ENCODE measurements at places on chromosomes 3 and 15.
A peak's percentile ranks its signal among the peaks of the same experiment; 100 is the strongest.

- DNase-seq, result no peak
Measured at GRCh38 chr15:56366211-56366610, 985 bp downstream of the TEX9 start.

- no peak for DNase-seq
Measured at GRCh38 chr3:16304061-16305010, 39.3 kb downstream of the OXNAD1 start.

DNA sequence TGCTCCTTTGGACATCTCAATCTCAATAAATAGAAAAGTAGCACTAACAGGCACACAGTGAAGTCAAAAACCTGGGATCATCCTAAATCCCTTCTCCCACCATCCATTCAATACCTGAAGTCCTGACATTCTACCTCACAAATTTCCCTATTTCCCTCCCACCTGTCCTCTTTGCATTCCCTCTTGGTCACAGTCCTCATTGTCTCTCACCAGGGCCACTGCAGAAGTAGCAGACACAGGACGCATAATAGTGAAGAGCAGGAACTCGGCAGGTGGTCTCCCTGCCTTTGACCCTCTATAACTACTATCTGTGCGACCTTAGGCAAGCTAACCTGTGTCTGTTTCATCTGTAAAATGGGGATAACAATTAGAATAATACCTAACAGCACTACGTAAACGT, 2.3 kb downstream of the THOC7 start:
- DNase-seq, result no peak

- no peak for DNase-seq
Measured at GRCh38 chr3:36648241-36649034, 115.9 kb downstream of the DCLK3 start.

- DNase-seq, result no peak
Measured at GRCh38 chr15:90816401-90817116, 51.8 kb upstream of the FURIN start.

DNA sequence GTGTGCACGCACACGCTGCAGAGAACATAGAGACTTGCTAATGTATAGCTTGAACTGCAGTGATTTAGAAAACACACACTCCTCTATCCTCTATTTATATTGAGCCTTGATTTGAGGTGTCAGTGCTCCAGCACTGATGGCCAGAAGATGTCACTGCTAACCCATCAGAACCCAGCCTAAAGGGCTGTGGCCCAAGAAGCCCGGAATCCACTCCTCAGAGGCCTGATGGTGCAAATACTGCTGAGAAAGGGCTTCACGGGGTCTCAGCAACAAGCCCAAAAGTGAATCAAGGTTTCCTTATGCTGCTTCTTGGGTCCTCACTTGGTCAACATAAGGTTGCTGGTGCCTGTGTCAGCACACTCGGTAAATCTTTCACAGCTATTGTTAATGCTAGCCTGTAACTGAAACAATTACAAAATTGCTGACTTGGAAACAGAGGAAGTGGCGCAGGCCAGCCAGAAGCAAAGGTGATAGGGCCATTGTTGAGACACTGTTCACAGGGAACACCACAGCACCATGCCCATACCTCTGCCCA, 60.3 kb downstream of the HEG1 start:
- peak; percentile 55 for DNase-seq

- DNase-seq, result no peak
Measured at GRCh38 chr3:171649267-171649666, 161.0 kb downstream of the PLD1 start.

DNA sequence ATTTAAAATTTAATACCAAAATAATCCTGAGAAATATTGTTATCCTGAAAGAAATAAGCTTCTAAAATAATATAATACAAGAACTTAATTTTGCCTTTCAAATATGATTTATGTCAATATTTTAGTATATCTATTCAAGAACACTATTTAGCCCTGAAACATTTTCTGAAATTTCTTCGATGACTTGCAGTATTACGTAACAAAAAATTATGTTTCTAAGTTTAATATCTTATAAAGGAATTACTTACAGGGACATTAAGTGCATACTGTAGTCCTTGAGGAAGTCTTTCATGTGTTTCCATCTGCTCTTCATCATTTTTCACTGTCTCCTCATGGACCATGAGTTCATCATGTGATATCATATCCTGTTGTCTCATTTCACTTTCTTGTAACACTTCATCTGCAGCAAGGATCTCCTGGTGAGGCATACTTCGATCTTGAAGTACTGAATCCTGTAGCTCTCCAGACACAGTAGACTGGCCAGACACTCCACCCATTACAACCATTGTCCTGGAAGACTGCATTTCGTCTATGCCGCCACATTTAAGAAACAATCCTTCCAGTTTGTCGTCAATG, 62.0 kb downstream of the ZNF148 start:
- no peak for DNase-seq

DNA sequence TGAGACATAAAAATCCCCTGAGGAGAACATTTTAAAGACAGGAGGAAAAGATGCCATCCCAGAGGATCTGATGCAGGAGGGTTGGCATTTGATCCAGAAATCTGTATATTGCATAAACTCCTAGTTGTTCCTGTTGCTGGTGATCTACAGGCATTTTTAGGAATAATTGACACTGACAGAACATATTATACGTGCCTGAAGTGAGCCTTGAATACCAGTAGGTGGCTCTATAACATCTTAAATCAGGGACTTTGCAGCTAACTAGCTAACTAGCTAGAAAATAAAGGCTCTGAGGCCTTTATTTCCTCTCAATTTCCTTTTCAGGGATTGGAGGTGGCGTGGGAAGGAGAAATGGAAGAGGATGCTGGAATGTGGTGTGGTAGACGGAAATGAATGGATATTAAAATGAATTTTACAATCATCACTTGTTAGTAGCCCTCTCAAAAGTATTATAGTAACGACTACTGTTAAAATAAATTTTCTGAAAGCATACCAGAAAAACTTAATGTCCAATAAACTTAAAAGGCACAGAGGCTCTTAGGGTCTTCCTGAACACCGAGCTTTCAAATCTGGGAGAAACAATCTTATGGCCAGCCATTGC, 73.8 kb upstream of the ZBED2 start:
- peak; percentile 60 for DNase-seq

GRCh38 chr3:154656486-154656885, 226.5 kb upstream of the GPR149 start:
- no peak for DNase-seq

- DNase-seq, result no peak
Measured at GRCh38 chr15:37793851-37794250, 140.6 kb upstream of the TMCO5A start.

DNA sequence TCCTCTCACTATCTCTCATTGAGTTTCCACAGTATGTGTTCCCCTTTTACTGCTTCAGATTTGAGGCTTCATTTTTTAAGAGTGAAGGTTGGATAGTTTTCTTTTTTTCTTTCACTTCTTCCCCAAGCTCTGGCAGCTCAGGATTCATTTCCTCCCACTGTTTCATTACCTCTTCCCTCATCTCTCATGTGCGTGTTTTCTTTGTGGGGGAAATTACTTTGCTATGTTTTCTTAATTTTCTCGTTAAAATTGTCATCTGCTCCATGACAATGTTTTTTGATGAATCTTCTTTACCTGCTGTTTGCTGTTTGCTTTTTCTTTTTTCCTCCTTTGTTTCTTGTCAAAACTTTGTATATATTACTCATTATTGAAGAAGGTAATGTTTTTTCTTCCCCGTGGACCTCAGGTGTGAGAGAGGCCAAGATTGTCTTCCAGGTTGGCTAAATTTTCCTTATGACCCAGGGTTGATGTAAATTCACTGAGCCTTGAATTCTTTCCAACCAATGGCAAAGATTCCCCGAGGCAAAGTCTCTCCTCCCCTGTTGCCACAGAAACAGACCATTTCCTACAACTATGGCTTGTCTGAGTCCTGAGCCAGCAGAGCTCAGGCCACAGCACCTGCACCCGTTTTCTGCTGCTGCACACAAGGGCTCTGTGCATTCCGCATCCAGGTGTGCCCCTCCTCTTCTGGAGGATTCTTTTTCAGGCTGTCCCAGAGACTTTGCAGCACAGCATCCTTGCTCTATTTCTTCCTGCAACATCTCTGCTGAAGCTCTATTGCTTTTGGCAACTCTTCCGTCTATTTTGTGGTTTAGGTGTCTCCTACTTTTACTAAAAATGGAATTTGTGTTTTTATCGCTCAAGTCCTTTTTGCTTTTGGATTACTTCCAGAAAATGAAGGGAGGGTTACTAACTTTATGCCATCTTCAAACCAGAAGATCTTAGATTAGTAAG, 66.1 kb downstream of the NOX5 start:
- DNase-seq, result no peak

DNA sequence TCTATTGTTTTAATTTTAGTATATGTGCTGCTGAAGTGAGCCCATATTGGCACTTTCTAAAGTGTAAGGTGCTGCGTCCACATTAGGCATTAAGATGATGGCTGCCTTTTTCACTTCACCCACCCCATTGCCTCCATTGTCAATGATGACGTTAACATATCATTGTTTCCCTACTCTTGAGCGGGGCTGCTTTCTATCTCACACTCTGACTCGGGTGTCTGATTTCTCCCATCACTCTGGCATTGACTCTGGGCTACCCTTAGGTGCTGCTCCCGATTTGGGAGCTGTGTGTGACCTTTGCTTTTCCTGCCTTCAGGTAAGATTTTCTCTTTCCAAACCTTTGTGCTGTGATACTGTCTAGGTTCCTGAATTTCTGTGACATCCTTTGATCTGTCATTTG, 28.8 kb downstream of the CGNL1 start:
- DNase-seq, result no peak

DNA sequence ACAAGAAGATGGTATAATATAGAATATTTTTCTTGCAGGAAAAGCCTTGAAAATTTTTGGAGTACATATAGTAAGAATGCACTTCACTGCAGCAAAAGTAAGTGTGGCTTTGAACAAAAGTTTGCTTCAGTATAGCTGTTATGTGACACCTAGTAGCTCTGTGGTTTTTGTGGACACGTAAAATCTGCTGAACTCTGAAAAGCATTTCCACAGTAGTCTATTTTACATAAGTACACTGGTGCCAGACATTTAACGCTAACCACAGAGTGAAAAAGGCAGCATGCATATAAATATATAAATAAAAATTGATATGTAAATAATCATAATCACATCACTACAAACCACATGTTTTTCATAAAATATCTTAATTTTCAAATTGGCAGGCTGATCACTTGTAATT, 39.8 kb downstream of the CGGBP1 start:
- no peak for DNase-seq

DNA sequence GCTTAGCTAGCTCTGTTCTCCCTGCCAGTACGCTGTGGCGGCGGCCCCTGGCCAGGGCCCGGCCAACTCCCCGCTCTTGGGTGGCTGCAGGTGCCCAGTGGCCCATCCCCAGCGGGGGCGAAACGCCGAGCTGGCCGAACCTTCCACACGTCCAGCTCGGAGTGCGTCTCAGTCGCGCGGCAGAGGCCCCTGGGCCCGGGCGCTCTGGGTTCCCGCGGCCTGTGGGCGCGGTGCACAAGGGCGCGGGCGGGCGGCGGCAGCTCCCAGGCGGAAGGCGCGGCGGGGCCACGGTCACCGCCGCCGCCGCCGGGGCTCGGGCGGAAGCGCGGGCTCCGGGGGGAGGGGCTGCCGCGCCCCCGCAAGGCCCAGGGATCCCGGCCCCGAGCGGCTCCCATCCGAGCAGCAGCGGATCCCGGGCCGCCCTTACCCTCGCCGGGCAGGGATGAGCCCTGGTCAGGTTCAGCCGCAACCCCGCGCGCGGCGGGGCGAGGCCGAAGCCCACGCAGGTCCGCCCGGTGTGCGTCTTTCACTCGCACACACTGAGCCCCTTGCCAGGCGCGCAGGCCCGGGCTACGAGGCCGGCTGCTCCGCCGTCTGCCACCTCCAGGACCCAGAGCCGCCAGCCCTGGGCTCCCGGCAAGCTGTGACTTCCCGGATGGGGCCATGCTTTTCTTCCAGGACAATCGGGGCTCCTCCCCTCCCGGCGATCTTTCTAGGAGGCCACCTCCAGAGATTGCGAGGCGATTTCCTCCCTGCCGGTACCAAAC, 54.2 kb downstream of the CCDC54 start:
- peak; percentile 65 for DNase-seq

DNA sequence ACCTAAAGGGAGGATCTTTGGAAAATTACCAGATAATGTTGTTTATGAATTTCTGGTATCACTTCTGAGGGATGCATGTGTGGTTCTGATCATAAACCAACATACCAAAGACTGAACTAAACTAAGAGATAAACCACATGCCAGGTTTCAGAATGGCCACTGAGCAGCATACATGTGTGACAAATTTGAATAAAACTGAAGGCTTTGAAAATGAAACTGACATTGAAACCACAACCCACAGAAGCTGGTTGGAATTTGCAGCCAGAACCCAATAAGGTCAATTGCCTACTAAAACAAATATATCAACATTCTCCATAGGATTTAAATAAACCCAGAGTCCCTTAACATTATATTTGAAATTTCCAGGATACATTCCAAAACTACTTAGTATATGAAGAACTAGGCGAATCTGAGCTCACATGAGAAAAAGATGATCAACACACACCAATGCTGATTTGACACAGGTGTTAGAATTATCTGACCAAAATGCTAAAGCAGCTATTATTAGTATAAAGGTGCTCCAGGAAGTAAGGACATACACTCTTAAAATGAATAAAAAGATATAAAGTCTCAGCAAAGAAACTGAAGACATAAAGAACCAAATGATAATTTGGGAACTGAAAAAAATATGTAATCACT, 125.0 kb downstream of the ZNF280D start:
- no peak for DNase-seq

- no peak for DNase-seq
Measured at GRCh38 chr15:29312387-29312786, 42.8 kb upstream of the NSMCE3 start.

GRCh38 chr3:105518806-105519418, 152.2 kb downstream of the ALCAM start:
- peak; percentile 55 for DNase-seq

DNA sequence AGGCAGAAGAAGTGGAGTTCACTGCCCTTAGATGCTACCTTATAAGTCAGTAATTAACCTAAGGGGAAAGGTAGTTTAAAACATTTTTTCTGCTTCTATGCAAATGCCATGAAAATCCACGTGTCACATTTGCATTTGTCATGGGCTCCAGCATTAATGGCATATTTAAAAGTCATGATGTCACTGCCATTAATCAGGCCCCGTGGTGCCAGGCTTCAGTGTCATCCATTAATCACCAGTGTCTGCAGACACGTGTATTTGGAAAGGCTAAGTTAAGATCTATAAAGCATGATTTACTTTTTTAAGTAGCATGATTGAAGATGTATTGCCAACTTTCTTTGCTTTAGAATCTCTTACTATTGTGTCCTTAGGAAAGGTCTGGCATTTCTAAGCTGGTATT, 857.8 kb downstream of the TUSC7 start:
- no peak for DNase-seq

All from SHP77 (cell line).